ENCODE measurements at places on chromosomes 7 and 10.

GRCh38 chr7:157975401-157976372 lies 611.9 kb downstream of the PTPRN2 start:
- no peak for DNase-seq

DNA sequence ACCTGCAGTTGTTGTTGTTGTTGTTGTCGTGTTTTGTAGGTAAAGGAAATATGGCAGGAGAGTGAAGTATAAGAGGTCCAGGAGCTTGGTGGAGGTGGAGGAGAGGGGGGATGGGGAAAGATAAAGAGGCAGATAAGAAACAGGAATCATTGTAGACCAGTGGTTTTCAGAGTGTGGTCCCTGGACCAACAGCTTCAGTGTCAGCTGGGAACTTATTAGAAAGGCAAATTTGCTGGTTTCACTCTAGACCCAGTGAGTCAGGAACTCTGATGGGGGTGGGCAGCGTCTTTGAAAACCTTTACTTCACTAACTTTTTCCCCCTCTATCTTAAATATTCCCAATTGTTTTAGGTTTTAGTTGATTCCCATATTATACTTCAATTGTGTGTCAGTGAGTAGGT lies 241.5 kb downstream of the AUTS2 start:
- DNase-seq: no peak

GRCh38 chr10:4820804-4821401 lies 5.1 kb upstream of the AKR1E2 start:
- DNase-seq: no peak

GRCh38 chr10:133257489-133258065 lies 19.1 kb downstream of the ADAM8 start:
- DNase-seq: peak; percentile 51

DNA sequence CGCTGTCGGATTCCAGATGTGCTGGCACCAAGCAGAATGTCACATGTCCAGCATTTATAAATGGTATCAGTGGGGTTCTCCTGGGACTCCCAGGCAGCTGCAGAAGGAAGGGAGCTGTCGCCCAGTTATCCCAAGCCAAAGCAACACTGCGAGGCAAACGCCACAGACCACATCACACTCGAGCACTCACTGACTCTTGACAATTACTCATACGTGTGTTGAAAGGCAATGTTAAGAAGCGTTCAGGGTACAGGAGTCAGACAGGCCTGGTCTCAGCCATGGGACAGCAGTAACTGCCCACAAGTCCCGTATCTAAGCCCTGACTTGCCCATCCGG lies 113.4 kb downstream of the DIP2C start:
- DNase-seq: no peak

- no peak for DNase-seq
These were observed 12.8 kb downstream of the SH3PXD2A start for GRCh38 chr10:103842605-103843004.

GRCh38 chr10:62934258-62934657 lies 118.1 kb upstream of the EGR2 start:
- no peak for DNase-seq

GRCh38 chr7:39085590-39086049 lies 107.9 kb downstream of the POU6F2 start:
- DNase-seq: no peak

DNA sequence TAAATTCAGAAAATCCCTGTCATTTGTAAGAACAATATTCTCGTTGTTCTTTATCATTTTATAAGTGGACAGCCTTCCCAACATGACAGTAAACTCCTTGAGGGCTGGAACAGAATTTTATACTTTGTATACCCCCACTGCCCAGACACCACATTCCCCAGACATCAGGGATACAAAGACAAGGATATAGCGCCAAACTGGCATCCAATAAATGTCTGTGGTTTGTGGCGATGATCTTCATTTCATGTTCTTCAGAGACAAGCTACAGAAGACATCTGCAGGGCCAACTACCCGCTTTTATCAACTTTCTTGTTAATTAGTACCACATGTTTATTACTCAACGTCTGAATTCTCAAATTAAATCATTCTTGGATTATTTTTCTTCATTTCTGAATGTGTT lies 155.9 kb downstream of the ATE1 start:
- no peak for DNase-seq

DNA sequence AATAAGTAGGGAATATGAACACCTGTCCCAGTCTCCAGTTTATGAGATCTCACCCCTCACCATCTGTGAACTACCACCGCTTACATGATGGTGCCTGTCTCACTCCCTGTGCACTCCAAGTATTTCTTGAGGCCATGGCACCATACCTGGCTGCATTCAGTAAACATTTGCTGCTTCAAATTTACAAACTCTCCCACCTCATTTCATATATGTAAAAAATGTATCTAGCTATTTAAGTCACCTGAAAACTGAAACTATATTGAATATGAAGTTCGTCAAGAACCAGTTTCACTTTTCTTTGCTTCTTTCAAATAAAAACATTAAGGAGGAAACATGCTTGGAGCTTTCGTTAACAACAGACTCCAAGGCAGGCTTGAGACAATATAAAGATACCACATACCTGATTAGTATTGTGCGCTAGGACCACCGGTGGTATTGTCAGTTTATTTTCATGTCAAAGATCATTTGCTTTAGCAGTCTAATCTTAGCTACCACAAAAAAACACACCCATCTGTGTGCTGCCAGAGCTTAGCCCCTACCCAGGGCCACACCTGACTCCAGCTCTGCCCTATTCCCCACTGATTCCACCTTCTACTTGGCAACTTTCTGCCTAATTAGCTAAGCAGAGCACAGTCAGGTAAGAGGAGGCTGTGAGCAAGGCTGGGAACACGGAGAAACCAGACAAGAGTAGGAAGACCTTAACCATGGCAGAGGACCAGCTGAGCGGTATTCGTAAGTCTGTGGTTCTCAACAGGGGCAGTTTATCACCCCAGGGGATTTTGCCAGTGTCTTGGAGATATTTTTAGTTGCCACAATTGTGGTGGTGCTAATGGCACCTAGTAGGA lies 92.0 kb downstream of the ZFAND4 start:
- DNase-seq: peak; percentile 54

DNA sequence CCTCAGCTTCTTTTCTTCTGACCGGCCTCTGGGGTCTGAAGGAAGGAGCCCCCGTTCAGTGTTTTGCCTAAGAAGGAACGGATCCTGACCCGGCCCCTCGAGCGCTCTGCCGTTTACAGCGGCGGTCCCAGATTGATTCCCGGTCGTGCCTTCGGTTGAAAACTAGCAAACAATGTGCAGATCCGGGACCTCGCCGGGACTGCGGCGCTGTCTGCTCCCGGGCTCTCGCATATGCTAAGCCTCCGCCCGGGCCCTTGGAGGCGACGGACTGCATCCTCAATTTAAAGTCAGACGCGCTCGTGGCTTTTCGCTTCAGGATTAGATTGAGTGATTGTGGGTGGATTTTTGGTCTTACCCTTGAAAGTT lies 559 bp downstream of the DBF4 start:
- peak; percentile 47 for DNase-seq

- no peak for DNase-seq
These were observed 7.3 kb downstream of the LFNG start for GRCh38 chr7:2526659-2527504.

DNA sequence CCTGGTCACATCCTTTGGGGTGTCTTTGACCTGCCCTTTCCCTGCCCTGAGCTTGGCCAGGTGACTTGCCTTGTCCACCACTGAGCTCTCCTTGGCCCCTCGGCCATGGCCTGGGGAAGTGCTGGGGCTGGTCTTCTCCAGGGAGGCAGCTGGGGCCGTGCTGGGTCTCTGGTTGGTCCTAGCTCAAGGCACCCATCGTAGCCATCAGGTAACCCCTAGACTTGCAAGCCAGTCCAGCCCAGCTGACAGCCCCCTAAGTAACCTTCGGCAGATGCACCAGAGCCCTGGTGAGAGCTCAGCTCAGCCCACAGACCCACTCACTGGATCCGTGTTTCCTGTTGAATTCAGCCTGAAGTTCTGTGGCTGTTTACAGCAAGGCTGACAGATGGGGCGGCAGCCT lies 176.2 kb upstream of the SHH start:
- DNase-seq: no peak

DNA sequence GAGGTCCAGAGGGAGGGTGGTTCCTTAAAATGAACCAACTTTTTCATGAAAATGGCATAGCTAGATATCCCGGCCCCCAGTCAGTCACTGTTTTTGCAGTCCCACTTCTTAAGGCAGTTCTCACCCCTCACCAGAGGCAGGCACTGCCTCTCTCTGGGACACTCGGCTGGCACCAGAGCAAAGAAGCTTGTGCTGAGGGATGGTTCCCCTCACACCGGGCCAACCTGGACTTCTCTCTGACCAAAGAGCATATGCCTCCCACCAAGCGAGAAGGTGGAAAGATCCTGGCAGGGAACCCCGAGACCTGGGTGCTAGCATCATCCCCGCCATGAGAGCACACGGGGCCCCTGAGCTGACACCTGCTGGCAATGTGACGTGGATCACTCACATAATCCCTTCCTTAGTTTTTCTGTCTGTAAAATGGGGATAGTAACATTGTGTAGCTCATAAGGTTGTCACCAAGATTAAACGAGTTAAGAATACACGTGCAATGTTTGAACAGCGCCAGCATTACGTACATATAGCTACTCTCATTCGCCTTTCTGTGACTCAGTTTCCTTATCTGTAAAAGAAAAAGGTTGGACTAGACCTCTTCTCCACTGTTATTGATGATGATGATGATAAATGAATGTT lies 88.5 kb downstream of the PARP12 start:
- DNase-seq: no peak

- DNase-seq: no peak
These were observed 17.3 kb downstream of the FAM107B start for GRCh38 chr10:14757394-14757793.

Data from germinal center (tissue), 1 donor.